ENCODE measurements at places on chromosomes 2 and 18.

DNA sequence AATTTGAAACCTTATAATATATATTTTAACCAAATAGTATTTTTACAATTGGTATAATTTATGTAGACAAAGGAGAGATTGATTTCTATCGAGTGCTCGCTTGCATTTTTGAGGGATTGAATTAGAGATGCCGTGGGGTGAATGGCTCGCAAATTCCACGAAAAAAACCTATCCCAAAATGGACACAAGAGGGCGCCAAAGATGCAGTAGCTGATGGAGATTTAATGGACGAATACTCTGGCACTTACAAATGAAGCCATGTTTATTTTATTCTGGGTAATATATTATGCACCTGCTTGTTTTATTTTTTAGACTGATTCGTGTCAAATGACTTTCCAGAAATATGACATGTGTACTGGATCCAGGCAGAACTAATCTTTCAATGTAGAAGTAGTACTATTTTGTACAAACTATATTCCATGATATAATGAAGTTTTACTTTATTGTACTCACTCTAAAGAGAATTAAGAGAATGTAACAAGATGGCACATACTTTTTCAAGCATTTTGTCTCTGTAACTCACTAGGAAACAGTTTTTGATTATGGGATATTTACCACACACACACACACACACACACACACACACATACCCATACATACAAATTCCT, 505.4 kb downstream of the PLCL1 start:
- peak; percentile 68 for DNase-seq

GRCh38 chr18:45298986-45299385, 316.3 kb upstream of the SLC14A2 start:
- no peak for DNase-seq

DNA sequence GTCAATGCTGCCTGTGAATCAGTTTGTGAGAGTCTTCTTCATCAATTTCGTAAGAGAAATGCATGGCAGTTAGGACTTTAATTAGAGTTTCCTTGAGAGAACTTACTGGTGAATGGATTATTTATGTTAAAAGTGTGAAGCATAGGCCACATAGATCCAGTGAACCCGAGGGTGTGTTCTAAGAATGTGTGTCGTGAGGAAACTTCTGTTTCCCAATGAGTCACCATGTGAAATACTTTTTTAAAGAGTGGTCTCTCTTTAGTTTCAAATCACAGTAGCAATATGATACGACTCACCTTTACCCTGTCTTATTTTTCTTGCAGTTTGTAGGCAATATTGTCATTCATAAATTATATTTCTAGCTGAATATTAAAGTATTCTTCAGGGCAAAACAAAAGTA, 18.5 kb downstream of the THSD7B start:
- DNase-seq: no peak

- DNase-seq: no peak
Observed at GRCh38 chr2:139622691-139623090, 842.5 kb upstream of the NXPH2 start.

DNA sequence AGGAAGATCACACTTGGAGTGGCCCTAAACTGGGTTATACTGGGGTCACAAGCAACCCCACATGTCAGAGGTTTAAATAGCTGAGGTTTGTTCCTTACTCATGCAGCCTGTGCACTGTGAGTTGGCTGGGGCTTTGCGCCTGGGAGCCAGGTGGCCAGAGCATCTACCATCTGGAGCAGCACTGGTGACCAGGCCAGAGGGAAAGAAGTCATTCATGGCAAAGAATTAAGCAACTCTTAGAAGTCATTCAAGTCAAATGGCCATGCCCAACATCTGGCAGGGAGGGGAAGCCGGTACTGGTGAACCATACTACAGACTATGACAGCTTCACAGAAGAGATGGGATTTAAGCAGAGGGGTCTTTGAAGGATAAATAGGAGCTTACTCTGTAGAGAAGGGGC, 90.7 kb downstream of the POLR1A start:
- DNase-seq: no peak

DNA sequence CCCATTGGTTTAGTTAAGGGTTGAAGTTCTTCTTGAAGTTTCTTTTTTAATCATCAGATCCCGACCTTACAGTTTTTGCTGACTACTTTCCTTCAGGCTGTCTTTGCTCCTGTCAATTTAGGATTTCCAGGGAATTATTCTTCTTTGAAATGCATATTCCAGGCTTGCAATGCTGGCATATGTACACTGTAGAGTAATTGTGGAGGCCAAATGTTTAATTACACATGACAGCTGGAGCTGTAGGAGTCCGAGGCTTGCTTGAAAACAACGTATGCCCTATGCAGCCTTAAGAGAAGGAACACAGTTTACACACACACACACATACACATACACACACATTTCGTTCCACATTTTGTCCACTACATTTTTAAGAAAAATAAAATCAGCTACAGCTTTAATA, 602.3 kb downstream of the TMEM182 start:
- DNase-seq: no peak

DNA sequence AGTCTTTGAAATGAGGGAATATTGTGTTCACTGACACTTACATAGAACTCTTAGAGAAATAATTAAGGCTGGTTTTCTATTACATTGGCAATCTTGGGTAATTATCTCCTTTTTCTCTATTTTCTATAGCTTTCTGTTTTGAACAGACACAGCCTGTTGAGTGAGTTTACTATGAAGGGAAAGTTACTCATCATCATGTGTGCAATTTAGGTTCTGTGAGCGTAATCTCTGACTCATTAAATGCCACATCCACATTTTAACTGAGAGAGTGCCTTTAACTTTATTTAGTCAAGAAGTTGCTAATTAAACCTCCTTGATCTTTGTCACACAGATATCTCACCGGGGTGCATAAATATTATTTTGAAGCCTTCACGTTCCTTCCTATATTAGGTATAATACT, 174.0 kb upstream of the SLC8A1 start:
- DNase-seq: no peak

- DNase-seq: no peak
Observed at GRCh38 chr2:161952783-161953191, 121.2 kb downstream of the DPP4 start.

DNA sequence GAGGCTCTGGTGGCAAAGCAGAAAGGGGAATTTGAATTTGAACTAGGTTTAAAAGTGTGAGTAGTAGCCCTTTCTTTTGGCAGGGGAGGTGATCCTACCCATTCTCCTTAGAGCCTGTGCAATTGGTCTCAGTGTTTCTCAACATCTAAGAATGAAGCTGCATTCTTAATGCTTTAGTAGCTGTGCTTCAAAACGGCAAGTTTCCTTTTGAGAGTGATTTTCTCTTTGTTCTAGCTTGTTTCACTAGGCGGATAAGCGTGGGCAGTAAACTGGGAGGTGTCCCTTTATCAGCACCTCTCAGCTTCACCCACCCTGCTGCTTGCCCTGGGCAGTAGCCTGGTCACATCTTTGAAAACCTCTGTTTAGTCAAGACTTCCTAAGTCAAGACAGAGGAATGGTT, 6.7 kb downstream of the CRIM1 start:
- no peak for DNase-seq

- DNase-seq: no peak
Observed at GRCh38 chr2:175147186-175147585, 20.8 kb downstream of the ATF2 start.

Measured in neural crest cell (in vitro differentiated cells).